ENCODE measurements at places on chromosomes 3 and 15.

GRCh38 chr3:29275309-29275708 lies 5.6 kb upstream of the RBMS3 start:
- DNase-seq: peak; percentile 23

DNA sequence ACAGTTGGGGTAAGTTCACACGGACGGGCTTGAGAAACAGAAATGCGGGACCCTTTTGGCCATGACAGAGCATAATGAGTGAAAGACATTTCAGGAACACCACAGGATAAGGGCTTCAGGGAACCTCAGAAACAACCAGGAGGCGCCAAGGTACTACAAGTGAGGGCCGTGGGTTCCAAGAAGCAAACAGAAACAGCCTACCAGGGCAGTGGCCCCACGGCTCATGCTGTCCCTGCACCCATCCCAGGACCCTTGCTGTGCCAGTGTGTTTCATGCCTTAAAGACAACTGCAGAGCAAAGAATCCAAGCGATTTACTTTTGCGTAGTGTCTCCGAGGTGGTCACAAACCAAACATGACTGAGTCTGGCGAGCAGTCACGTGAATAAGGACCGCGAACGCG lies 54.0 kb downstream of the RUBCN start:
- no peak for DNase-seq

- peak; percentile 94 for DNase-seq
Measured at GRCh38 chr3:193780810-193781478, 187.9 kb downstream of the OPA1 start.

GRCh38 chr3:66362541-66362941 lies 138.3 kb downstream of the LRIG1 start:
- DNase-seq: no peak

DNA sequence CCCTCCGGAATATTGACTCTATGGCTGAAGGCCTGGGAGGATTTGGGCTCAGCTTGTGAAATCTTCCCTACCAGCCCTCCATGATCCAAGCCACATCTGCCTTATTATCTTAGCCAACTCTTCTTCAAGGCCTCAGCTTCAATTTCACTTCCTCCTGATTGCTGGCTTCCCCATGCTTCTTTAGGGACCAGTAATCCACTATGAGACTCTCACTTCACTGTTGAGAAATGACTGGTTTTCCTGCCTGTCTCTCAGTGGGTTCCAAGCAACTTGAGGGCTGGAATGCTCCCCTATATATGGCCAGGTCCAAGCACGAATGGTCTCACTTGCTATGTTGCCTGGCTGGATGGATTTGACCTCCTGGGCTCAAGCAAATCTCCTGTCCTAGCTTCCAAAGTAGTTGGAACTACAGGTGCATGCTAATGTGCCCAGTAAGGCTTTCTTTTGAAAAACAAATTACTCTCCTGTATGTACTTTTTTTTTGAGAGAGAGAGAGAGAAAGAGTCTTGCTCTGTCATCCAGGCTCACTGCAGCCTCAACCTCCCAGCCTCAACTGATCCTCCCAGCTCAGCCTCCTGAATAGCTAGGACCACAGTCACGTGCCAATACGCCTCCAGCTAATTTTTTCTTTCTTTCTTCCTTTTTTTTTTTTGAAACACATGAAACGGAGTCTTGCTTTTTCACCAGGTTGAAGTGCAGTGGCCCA lies 7.9 kb upstream of the PIK3CB start:
- DNase-seq: no peak

DNA sequence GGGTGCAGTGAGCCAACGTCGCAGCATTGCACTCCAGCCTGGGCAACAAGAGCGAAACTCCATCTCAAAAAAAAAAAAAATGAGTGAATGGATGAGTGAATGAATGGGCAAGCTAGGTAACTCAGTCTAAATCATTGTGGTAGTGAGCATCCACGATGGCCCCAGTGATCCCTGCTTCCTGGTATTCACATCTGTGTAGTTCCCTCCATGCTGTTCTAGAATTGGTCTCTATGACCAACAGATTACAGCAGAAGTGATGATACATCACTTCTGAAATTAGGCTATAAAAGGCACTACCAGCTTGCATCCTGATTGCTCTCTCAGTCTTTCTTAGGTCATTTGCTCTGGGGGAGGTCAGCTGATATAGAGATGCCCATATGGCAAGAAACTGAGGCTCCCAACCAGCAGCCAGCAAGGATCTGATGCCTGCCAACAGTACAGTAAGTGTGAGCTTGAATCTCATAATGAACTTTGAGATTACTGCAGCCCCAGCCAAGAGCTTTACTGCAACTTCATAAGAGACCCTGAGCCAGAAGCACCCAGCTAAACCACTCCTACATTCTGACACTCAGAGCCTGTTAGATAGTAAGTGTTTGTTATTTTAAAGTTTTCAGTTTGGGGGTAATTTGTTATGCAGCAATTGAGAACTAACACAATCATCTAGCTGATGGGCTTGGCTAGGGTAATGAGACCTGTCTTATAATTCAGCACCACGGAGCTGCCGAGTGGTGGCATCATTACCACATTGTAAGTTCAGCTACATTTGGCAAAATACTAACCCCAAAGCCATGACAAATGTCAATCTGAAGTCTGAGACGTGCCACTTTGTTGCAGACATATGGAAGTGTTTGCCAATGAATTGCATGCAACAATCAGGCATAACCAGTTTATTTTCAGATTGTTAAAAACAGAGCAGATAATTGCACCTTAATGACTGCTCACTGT lies 53.0 kb downstream of the KLHL6 start:
- no peak for DNase-seq

Data from mammary epithelial cell (primary cell).